ENCODE measurements at places on chromosomes 7 and 10.

- no peak overlapping the region for H3K27ac ChIP-seq
- H3K36me3 ChIP-seq: no peaks in the 10 kb centered on the region
- no peak overlapping the region for H3K4me3 ChIP-seq
Measured at GRCh38 chr10:69276503-69276902, 1.8 kb upstream of the HK1 start.

GRCh38 chr7:92695308-92696261, 105.4 kb upstream of the FAM133B start:
- peak; percentile 35 for DNase-seq
- H3K27ac ChIP-seq: peak overlapping the region; percentile 88
- peaks cover 65% of the 10 kb centered on the region for H3K4me1 ChIP-seq
- peak overlapping the region; percentile 83 for H3K4me3 ChIP-seq
- H3K27me3 ChIP-seq: no peaks in the 10 kb centered on the region
- peaks cover 3% of the 10 kb centered on the region for H3K36me3 ChIP-seq

DNA sequence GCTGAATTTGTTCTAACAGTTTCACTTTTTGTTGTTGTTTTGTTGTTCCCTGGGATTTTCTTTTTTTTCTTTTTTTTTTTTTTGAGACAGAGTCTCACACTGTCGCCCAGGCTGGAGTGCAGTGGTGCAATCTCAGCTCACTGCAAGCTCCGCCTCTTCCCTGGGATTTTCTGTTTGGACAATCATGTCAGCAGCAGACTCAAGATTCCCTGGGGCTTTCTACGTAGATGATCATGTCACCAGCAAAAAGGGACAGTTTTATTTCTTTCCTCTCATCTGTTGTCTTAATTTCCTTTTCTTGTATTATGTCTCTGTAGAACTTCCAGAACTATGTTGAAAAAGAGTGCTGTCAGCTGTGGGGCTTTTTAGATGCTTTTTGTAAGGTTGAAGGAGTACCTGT, 241.4 kb downstream of the TNS3 start:
- H3K36me3 ChIP-seq: peaks cover 8% of the 10 kb centered on the region
- no peak for DNase-seq
- peaks cover 10% of the 10 kb centered on the region for H3K4me1 ChIP-seq
- no peak overlapping the region for H3K27ac ChIP-seq

DNA sequence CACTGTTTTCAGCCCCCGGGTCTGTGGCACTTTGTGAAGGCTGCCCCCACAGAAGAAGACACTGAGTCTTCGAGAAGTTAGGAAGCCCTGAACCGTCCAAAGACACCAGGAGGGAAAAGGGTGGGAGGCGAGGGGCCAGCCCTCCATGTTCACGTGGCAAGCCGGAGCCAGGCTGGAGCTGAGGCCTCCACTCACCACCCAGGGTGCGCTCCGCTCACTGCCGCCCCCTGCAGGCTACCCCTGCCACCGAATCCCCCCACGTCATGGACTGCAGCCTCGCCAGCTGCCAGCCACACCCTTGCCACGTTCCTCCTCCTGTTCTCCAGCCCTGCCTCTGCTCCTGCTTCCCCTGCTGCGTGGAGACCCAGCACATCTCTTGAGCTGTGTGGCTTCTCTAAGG, 59.0 kb upstream of the EN2 start:
- no peak overlapping the region for H3K27ac ChIP-seq
- no peak for DNase-seq
- H3K4me3 ChIP-seq: no peak overlapping the region
- H3K4me1 ChIP-seq: peaks cover 7% of the 10 kb centered on the region
- H3K27me3 ChIP-seq: peaks cover 47% of the 10 kb centered on the region

GRCh38 chr7:46839651-46840050, 742.3 kb downstream of the TNS3 start:
- H3K4me3 ChIP-seq: no peak overlapping the region
- no peaks in the 10 kb centered on the region for H3K36me3 ChIP-seq
- peaks cover 5% of the 10 kb centered on the region for H3K4me1 ChIP-seq
- H3K27ac ChIP-seq: no peak overlapping the region

DNA sequence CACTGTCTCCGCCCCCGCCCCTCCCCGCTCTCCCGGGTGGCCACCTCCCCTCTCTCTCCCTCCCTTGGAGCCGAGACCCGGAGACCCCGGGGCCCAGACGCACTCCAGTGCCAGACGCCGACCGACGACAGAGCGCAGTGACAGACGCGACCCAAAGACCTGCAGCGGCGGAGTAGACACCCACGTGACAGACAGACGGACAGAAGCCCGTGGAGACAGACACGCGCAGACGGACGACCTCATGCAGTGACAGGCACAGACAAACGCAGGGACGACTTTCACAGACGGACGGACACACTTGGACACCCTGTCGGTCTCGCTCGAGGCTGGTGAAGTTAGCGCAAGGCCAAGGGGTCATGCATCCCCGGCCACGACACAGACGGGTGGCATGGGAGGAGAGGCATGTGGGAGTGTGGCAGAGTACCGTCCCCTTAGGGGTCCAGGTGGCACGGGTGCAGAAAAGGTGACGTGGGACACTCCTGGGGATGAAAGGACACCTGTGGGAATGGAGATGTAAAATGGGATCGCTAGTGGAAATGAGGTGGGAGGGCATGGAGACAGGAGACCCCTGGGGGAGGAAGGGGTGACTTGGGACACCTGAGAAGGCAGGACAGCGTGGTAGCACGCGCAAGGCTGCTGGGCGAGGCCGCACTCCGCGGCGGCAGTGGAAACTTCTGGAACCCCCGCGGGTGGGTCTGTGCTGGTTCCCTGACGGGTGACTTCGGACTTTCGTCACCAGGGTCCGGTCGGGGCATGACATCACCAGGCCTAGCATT, 456 bp upstream of the ACHE start:
- peak overlapping the region; percentile 75 for H3K4me3 ChIP-seq
- no peaks in the 10 kb centered on the region for H3K36me3 ChIP-seq
- peak; percentile 46 for DNase-seq

DNA sequence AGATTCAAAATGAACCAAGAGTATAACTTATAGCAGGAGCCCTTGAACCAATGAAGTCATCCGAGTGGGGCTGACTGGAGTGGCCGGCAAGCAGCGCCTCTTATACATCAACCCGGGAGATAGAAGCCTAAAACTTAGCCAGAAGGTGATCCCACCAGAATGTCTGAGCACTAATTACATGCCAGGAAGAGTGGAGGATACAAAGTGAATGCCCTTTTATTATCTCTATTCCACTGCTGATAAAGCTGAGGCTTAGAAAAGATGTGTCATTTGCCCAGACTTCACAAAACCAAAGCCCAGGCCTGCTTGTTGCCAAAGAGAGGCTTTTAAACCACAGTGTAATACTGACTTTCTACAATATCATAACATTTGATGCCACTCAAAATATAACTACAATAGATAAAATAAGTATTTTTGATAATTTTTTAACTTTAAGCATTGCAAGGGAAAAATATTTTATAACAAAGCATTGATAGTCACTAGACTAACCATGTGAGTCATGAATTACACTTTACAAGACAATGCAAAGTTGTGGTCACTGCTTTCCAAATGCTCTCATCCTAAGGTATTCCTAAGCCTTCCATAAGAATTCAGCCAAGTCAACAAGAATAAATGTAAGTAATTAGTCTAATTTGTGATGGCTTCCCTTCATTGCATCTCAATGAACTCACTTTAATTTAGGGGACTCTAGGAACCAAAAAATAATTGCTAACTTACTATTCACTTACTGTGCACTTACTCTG, 58.6 kb upstream of the ARID5B start:
- no peaks in the 10 kb centered on the region for H3K36me3 ChIP-seq
- H3K4me3 ChIP-seq: no peak overlapping the region
- no peak for DNase-seq
- H3K4me1 ChIP-seq: peaks cover 9% of the 10 kb centered on the region
- no peaks in the 10 kb centered on the region for H3K27me3 ChIP-seq
- no peak overlapping the region for H3K27ac ChIP-seq

- no peak overlapping the region for H3K4me3 ChIP-seq
- H3K27me3 ChIP-seq: no peaks in the 10 kb centered on the region
Measured at GRCh38 chr10:31774928-31775650, 153.5 kb downstream of the ARHGAP12 start.

DNA sequence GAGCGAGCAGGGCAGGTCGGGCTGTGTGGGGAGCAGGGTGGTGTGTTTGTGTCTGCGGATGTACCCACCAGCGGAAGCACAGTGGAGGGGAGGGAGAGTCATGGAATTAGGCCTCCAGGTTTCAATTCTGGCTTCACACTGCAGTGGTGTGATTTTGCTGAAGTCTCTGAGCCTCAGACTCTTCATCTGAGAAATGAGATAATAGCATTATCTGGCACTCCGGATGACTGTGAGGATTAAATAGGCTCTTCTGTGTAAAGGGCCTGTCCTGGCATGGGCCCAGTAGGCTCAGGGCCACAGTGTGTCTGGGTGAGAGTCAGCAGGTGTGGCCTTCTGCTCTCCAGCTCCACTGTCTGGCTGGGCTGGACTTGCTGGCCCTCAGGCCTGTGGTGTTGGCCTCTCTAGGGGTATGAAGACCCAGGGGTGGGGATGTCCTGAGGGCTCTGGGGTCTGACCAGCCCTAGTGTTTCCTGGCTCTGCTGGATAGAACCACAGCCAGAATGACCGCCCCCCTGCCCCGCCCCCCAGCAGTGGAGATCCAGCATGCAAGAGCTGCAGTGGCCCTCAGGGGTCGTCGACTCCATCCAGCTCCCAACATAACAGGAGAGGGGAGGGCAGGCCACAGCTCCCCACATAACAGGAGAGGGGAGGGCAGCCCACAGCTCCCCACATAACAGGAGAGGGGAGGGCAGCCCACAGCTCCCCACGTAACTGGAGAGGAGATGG, 178.6 kb downstream of the RPS24 start:
- no peak for DNase-seq
- H3K36me3 ChIP-seq: no peaks in the 10 kb centered on the region
- no peak overlapping the region for H3K27ac ChIP-seq
- no peaks in the 10 kb centered on the region for H3K27me3 ChIP-seq

DNA sequence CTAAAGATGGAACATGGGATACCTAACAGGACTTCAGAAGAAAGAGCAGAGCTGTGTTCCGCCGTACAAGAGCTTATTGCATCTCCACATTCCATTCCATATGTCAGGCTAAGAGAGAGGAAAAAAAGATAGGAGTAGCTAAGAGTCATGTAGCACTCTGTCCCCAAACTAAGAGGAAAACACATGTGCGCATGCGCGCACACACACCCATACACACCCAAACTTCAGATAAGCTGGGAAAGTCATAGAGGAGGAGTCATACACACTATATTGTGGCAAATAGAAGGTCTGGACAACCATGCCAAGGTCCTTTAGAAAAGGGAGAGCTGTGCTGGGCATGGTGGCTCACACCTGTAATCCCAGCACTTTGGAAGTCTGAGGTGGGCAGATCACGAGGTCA, 132.4 kb downstream of the RAB11FIP2 start:
- H3K4me3 ChIP-seq: no peak overlapping the region
- no peak overlapping the region for H3K27ac ChIP-seq

DNA sequence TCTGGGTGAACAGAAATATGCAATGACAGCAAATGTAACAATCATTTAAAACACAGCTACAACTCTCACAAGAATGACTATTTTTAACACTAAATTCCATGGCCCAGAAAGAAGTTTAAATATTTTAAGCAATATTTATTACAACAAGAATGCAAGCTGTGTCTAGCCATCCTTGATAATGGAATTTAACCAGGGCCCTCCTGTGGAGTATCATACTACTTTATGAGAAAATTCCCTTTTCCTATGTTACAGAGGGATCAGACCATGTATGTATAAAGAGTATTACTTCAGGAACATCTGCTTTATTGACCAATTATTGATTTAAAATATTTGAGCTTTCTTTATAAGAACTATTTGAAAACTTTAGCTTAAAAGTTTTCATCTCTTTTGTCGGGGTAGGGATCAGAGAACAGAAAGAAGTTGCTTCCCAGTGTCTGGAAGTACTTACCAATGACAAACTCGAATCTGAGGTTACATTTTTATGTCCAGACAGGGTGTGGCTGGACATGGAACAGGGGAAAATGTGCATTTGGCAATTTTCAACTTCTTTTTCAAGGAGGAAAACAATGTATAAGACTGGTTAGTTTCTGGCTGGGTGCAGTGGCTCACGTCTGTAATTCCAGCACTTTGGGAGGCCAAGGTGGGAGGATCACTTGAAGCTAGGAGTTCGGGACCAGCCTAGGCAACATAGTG, 48.3 kb upstream of the NRBF2 start:
- H3K27me3 ChIP-seq: no peaks in the 10 kb centered on the region
- H3K27ac ChIP-seq: no peak overlapping the region
- peaks cover 22% of the 10 kb centered on the region for H3K4me1 ChIP-seq
- H3K36me3 ChIP-seq: no peaks in the 10 kb centered on the region
- no peak overlapping the region for H3K4me3 ChIP-seq

- H3K4me3 ChIP-seq: no peak overlapping the region
- DNase-seq: no peak
- no peaks in the 10 kb centered on the region for H3K27me3 ChIP-seq
Measured at GRCh38 chr10:17790651-17791050, 18.5 kb upstream of the MRC1 start.

DNA sequence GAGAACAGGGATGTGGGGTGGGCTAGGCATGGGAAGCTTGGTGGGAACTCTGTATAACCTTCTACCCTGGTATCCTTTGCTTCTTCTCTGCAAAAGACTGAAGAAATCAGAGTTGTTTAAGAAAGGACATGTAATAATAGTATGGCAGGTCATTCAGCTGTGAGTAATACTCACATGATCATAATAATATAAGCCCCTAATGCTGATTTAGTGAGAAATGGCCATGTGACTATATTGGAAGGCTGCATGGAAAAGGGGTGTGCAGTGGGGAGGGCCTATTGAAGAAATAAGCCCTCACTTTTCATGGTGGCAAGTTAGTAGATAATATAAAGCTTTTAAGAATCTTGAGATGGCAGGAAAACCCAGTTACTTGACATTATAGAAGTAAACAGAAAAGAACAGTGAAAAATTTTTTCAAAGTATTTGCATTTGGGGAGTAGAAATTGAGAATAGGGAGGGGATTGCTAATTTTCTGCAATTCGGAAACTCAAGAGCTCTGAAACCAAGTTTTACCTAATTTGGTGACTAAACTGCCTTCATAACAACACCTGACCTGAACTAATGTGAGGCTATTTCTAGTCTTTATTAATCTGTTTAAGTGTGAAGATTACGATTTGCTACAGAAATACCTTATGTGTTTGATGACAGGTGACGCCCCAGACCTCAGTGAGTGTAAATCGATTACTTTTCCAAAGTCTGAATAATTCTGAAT, 44.4 kb downstream of the ATXN7L1 start:
- no peak overlapping the region for H3K4me3 ChIP-seq
- H3K4me1 ChIP-seq: peaks cover 43% of the 10 kb centered on the region
- H3K27me3 ChIP-seq: no peaks in the 10 kb centered on the region
- H3K27ac ChIP-seq: no peak overlapping the region
- DNase-seq: no peak
- no peaks in the 10 kb centered on the region for H3K36me3 ChIP-seq

GRCh38 chr7:135801877-135802276, 53.3 kb upstream of the FAM180A start:
- no peak for DNase-seq
- no peak overlapping the region for H3K4me3 ChIP-seq
- peaks cover 3% of the 10 kb centered on the region for H3K27me3 ChIP-seq
- H3K27ac ChIP-seq: no peak overlapping the region
